ENCODE measurements at places on chromosomes 5 and 9. TPM values are rescaled to one million over a fixed set of nuclear protein-coding genes. Genes with fewer than 3 reads are reported as not detected.

Gene ZNF883
- total RNA-seq = 3.8 TPM

Gene NR2F1-AS1
- total RNA-seq = 16.7 TPM

Gene ARL14EPL
- not detected for total RNA-seq

GRCh38 chr5:68424799-68425537, 209.4 kb downstream of the PIK3R1 start:
- no peak for DNase-seq

DNA sequence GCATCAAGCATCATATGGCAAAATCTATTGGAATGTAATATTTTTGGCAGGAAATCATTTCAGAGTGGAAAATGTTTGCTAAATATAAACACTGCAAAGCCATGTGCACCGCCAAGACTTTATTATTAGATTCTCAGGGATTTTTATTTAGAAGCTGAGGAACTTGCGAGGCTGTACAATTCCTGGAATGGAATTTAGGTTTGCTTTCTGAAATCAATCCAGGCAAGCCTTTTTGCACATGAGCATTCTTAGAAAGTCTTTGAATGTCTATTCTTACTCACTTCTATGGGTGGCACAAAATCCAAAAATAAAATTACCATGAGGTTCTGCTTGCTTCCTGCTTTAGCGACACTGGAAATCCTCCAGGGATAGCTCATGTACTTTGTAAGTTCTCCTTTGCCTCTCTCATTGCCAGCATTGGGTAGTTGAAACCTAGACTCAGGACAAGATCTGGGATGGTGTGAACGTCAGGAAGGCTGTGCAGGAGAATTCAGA, 71.5 kb upstream of the PALM2AKAP2 start:
- peak; percentile 68 for DNase-seq

GRCh38 chr9:129093602-129094386, 12.9 kb downstream of the DOLPP1 start:
- no peak for DNase-seq

GRCh38 chr9:6845880-6846279, 88.1 kb downstream of the KDM4C start:
- DNase-seq = peak; percentile 24

DNA sequence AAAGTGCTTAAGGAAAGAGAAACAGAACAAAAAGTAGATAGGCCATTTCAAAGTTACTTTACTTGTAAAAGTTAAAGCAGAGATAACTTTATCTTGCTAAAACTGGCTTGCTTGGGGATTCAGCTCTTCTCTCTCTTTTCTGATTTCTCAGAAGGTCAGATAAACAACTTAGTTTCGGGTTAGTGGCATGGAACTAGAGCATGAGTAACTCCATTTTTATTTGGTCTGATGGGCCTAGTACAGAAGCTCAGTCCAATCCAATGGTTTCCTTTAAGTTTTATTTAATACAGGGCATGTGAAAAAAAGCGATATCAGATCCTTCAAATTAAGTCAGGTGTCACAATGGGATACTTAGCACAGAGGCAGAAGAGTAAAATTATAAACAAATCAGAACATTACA, 18.8 kb upstream of the GPBP1 start:
- DNase-seq = no peak

- DNase-seq = no peak
Measured at GRCh38 chr9:7209990-7210389, 452.2 kb downstream of the KDM4C start.

DNA sequence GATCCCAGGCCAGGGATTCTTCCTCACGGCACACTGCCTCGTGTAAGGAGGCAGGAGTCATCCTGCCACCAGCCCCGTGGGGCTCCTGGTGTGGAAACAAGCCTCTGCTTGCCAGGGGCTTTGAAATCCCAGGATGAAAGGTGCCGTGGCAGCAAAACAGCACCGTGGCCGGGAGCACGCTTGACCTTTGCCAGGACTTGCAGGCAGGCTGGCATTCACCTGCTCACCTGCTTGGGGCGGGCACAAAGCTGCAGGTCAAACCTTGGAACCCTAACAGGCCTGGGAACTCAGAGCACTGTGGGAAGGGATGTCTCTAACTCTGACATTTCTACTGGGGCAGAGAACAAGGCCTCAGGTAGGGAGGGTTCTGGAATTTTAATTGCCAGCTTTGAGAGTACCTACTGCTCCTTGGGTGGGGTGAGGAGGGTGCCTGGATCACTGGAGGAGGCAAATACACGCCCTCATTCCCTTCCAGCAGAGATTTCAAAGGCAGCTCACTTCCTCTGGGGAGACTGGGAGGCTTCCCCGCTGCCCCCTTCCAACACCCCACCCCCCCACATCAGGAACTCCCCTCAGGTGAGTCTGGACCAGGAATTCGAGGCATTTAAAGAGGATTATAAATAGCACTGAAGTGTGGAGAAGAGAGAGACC, 45.6 kb upstream of the STXBP1 start:
- DNase-seq = no peak

GRCh38 chr9:111961575-111961974, 65.0 kb downstream of the UGCG start:
- DNase-seq = peak; percentile 83

DNA sequence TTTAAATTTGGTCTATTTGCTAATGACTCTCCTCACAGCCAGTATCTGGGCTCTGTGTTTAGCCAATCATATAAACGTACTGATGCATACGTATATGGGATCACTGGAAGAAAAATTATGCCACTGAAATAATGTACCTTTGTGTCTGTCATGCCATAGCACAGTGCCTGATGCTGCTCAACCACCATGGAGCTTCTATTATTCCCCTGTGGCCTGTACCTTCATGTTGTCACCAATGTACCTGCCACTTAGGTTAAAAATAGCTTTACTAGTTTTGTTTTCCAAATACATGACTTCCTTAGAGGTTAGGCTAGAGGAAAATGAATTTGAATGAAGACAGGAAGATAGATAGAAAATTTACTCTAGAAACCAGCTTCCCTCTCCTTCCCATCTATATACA, 34.6 kb downstream of the HACD4 start:
- no peak for DNase-seq

DNA sequence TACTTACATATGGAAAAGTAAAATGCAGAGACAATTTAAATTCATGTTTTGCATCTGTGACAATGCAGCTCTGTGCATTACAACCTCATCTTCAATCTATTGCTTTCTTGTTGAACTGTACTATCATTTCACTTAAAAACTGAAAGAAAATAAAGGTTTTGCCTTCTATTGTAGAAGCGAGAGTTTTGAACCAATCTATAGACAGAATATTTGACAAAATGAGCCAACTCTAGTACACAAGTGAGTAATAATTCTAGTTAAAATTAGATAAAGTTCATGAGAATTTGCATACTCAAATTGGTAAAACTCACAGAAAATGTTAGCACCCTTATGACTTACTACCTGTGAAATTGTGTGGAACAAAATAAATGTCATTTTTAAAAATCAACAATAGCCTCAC, 123.7 kb downstream of the EDIL3 start:
- no peak for DNase-seq

DNA sequence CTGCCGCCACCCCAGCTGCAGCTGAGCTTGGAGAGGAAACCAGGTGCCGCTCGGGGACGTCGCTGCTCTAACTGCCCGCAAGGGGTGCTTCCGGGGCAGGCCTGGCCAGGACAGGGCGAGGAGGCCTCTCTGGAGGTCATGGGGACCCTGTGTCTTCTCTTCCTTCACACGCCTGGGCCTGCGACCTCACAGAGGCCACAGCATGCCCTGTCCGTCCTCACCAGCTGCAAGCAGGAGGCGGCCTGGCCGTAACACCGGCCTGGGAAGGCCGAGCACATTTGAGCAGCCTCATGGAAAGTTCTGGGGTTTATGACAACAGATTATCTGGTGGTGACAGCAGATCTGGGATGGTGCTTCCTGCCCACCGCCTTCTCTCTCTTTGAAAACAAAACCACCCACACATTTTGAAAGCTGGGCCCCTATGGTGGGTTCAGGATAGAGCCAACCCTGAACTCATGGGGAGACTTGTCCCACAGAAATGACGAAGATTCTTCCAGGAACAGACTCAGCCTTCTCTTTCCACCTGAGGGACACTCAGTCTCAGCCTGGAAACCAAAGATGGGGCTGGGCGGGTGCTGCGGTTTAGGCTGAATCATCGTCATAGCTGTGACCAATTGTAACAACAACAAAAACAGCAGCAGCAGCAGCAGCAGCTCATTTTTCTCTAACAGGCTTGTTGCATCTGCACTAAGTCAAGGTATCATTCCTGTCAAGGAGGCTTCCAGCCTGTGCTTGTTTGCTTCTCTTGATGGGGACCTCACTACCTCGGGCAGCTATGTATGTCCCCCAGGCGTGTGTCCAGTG, 99.6 kb upstream of the RAPGEF1 start:
- no peak for DNase-seq

DNA sequence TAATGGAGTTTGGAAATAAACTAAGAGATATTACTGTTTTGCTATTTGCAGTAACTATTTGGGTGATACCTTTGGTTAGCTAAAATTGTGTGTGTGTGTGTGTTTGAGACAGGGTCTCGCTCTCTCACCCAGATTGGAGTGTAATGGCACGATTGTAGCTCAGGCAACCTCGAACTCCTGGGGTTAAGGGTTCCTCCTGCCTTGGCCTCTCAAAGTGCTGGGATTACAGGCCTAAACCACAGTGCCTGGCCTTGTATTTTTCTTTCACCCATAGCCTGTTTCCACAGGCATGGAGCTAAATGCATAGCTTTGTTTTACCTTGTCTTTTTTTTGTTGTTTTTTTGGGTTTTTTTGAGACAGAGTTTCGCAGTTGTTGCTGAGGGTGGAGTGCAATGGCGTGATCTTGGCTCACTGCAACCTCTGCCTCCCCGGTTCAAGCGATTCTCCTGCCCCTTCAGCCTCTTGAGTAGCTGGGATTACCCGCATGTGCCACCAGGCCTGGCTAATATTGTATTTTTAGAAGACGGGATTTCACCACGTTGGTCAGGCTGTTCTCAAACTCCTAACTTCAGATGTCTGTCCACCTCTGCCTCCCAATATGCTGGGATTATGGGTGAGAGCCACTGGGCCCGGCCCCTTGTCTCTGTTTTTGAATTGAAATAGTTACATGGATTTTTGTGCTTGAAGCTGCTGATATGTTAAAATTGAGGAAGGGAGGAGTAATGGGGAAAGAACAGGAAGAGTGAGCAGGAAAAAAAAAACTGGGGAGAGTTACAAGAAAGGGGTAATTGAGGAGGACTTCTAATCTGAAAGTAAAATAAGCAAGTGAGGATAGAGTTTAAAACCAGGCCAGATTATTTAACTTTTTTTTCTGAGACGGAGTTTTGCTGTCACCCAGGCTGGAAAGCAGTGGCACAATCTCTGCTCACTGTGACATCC, 5.7 kb downstream of the GPBP1 start:
- no peak for DNase-seq

DNA sequence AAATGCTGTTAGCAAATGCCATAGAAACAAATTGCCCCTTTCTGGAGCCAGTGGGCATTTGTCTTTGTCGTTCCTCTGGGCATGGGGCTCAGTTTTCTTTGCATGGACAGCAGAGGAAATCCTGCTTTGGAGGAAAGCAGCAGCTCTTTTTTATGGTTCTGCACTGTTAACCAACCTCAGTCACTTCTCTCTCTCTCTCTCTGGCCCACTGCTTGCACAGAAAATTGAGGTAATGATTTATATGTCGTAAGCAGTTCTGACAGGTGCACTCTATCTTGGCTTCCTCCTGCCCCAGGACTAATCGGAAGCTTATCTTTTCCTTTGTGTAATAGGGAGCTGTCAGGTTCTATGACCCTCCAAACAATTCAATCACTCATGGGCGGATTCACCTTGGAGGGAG, 159.6 kb upstream of the GPR151 start:
- DNase-seq = no peak

All from tongue (tissue), 3 donors.